ENCODE measurements at places on chromosomes 3 and 15.

- no peak for DNase-seq
Measured at GRCh38 chr3:144523396-144523795, 551.8 kb downstream of the DIPK2A start.

- no peak for DNase-seq
Measured at GRCh38 chr15:25474251-25474650, 35.4 kb upstream of the UBE3A start.

DNA sequence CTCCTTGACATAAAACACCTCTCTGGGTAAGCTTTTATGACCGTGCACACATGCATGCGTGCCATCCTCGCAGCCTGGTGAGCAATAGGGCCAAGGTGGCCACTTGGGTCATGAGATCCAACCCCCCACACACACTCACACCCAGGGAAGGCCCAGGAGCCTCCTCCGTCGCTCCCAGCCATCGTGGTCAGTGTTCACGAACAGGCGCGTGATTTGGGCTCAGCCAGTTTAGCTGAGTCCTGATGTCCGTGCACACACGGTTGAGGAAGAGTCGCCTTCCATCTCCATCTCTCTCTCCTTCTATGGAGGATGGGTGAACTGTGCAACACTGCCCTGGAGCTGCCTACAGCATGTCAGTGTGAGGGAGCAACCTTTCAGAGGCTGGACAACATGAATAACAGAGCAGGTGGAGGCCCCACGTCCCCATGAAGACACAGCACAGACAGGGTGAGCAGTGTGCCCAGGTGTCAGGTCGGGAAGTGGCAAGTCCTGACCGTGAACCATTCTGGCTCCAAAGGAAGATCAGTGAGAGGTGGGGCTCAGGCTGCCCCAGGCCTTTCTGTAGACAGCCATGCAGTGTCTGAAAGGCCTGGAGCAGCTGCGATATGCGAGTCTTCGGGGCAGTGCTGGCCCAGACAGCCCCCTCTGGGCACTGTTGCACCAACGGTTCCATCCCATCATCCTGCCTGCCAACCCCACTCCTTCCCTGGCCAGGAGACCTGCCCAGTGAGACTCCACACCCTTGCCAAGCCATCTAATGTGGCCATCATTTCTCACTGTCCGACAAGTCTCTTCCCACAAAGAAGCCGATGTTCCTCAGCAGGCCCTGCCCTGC lies 253.4 kb downstream of the OCA2 start:
- no peak for DNase-seq

DNA sequence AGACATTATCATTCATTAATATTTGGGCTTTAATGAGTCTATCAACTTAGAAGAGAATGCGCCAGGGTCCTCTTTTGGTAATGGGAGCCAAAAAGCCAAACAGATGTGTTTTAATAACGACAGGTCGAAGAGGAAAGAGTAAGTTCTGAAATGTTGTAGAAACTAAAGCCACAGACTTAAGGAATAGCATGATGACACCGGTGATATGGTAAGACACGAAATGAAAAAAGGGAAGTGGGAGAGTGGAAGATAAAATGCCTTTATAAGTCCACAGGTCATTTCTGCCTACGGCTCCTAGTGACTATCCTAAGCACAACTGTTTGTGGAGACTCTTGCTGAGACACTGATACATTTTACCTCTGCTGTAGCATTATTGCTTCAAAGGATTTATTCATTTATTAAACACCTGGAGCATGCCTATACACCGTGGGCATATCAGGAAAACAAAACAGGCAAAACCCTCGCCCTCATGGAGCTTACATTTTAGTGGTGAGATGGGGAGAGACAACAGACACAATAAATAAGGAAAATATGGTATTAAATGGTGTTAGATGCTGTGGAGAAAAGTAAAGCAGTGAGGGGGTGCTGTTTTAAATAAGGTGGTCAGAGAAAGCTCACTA lies 11.7 kb upstream of the CD47 start:
- no peak for DNase-seq

DNA sequence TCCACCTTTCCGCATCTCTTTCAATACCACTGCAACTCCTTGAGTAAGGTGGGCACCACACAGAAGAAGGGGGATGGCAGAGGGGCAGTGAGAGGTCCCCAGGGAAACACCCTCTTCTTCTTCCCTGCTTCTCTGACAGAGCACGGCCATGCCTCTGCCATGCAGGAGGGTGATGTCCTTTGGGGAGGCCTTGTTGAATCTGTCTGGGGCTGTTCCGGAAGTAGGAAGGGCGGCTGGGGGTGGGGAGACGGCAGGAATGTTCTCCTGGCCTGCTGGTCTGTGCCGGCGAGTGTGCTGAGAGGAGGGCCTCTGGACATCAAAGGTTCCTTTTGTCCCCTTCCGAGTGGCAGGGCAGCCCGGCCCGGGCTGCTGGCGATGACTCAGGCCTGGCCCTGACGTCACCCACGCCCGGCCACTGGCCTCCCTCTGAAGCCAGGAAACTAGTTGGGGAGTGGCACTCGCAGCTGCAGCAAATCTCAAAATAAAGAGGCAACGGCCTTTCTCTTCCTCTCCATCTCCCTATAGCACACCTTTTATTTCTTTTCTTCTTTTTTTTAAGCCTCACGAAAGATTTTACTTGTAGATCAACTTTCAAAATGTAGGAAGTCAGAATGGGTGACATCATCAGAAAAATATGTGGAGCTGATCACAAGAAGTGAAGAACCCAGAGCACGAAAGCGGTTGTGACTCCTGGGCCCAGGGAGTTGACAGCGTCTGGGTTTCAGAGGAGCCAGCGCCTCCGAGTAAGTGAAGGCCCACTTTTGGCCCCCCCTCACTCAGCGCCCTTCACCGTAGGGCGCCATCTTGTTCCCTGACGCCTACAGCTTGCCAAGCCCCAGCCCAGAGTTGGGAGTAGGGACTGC lies at the start of gene ZBTB38:
ZBTB38 (plus strand) TSS at position 443 of the 863 bp plus-strand sequence. CDS start 73,885 bp downstream, outside the sequence.
- peak; percentile 77 for DNase-seq

- no peak for DNase-seq
Measured at GRCh38 chr3:69542089-69542804, 156.4 kb upstream of the FRMD4B start.
